Activated CD4-positive, alpha-beta memory T cell treated with anti-CD3 and anti-CD28 coated beads, Interleukin-2, amount 10 ng/mL, durations not matched to agents 7 days and 5 days (primary cell): ENCODE measurements at places on chromosomes 5 and 9. TPM values are rescaled to one million over a fixed set of nuclear protein-coding genes. Genes with fewer than 3 reads are reported as not detected.
A peak's percentile ranks its signal among the peaks of the same experiment; 100 is the strongest.

Gene NEK6
- total RNA-seq = 16.9 TPM

Gene CA9
- 1.1 TPM for total RNA-seq

Gene DDX4
- total RNA-seq = 0.50 TPM

Gene PCDHGA5
- total RNA-seq = not detected

Gene ABLIM3
- 0.38 TPM for total RNA-seq

Gene FAM120A
- total RNA-seq = 133 TPM

Gene KCNN2
- total RNA-seq = not detected

Gene KCTD16
- total RNA-seq = not detected

Gene SH2D3C
- 81.9 TPM for total RNA-seq

Gene DAPK1
- total RNA-seq = 0.86 TPM

Gene PAPPA
- not detected for total RNA-seq

Gene SPATA31C1
- total RNA-seq = not detected

Gene NUP155
- total RNA-seq = 45.9 TPM

Gene SLC45A2
- total RNA-seq = not detected

Gene SPINK4
- not detected for total RNA-seq

Gene PCDHGA3
- not detected for total RNA-seq

DNA sequence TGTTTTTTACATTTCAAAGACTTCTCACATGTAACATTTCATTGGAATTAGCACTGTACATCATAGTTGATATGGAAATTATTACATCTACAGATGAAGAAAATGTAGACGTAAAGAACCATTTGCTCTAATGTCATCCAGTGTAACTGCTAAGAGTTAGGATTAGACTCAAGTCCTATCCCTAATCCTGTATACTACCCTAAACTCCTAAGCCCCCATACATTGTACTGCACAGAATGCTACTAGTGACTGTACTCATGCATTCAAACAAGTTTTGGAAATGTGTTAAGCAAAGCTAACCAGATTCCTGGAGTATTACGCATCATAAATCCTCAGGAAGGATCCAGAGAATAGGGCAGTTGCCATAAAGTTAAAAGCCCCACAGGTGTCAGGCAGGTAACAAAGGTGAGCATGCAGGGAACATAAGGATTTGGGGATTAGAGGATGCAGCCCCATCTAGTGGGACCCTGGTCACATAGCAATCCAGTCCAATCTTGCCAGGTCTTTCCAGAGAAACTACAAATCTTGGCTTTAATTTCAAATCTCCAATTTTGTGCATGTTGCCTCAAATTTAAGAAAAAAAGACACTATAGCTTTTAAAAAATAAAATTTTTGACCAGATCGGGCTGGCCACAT, 32.0 kb downstream of the HAVCR1 start:
- no peak for DNase-seq

GRCh38 chr5:72842816-72843215, 26.4 kb downstream of the TNPO1 start:
- no peak for DNase-seq

DNA sequence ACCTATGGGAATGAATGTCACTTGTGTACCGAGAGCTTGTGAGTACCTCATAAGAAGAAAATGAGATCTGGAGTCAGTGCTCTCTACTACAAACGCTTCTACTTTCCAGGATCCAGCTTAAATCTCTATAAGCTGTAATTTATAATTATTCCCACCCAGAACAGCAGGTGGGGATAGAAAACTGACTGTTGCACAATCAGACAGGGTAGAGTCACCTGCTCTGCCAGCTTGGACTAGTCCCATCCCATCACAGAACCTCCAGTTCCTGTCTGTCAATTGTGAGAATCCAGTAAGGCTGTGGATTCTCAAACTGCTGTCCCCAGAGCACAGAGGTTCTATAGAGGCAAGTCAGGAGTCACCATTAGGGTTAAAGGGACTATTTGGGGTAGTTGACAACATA, 2.0 kb downstream of the SPINK7 start:
- no peak for DNase-seq

DNA sequence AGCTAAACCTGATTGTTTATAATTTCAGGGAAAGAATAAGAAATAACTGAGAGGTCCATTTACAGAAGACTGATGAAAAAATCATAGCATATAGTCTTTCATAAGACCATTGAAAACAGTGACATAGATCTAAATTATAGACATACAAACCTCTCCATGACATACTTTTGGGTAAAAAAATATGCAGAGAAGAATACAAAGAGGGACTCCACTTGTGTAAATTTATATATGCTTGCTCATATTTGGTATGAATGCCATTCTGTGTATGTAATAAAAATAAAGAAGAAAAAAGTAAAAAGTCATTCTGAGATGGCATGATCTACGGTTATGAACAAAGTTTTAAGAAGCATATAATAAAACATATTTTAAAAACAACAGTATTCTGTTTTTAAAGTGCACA, 310.7 kb downstream of the ASTN2 start:
- DNase-seq = no peak

GRCh38 chr5:148816782-148817181, 9.6 kb upstream of the ADRB2 start:
- DNase-seq = no peak

DNA sequence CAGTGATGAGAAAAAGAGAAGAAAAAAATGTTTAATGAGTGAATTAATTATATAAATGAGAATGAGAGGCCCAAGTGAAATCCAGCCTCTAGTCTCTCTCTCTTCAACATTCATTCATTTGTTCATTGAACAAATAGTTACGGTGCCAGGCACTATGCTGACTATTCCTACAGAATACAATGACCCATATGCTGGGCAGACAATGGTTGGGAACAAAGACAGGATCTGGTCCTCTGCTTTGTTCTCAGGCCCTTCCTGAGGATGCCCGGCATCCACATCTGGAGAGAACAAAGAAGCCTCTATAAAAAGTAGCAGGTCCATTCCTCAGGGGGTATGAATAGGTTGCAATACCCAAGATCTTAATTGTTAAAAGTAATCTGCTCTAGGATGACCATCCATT, 6.9 kb downstream of the ADAM19 start:
- no peak for DNase-seq

DNA sequence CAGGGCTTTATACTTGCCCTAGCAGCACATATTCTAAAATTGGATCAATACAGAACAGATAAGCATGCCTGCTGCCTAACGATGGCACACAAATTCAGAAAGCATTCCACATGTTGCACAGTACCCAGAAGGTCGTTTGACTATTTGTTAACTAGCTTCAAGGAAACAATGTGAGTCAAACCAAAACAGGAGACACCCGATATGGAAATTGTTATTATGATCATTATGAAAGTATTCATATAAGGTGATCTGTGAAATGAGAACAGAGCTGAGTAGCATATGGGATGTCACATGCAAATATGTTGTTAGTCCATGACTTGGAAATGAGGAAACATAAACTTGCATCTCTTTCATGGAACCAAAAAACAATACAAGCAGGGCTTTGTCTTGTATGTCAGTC, 56.3 kb upstream of the BICD2 start:
- no peak for DNase-seq

- DNase-seq = no peak
These were observed 51.0 kb upstream of the DPYSL3 start for GRCh38 chr5:147560718-147561331.

- DNase-seq = no peak
These were observed 24.8 kb downstream of the PTBP3 start for GRCh38 chr9:112308588-112308987.

GRCh38 chr9:33223696-33224095, 16.3 kb upstream of the SPINK4 start:
- no peak for DNase-seq

- DNase-seq = peak; percentile 61
These were observed 5.8 kb upstream of the TRIM41 start for GRCh38 chr5:181217111-181217802.

- DNase-seq = no peak
These were observed 1.3 kb upstream of the GNAQ start for GRCh38 chr9:78032730-78033457.

- DNase-seq = no peak
These were observed 498.8 kb upstream of the ZNF608 start for GRCh38 chr5:125245216-125245615.

GRCh38 chr9:27033815-27034403, 28.4 kb upstream of the LRRC19 start:
- peak; percentile 56 for DNase-seq

- DNase-seq = no peak
These were observed 197.8 kb downstream of the FRMD3 start for GRCh38 chr9:83340451-83340850.

GRCh38 chr5:1736065-1736464, 63.6 kb downstream of the MRPL36 start:
- DNase-seq = peak; percentile 9

DNA sequence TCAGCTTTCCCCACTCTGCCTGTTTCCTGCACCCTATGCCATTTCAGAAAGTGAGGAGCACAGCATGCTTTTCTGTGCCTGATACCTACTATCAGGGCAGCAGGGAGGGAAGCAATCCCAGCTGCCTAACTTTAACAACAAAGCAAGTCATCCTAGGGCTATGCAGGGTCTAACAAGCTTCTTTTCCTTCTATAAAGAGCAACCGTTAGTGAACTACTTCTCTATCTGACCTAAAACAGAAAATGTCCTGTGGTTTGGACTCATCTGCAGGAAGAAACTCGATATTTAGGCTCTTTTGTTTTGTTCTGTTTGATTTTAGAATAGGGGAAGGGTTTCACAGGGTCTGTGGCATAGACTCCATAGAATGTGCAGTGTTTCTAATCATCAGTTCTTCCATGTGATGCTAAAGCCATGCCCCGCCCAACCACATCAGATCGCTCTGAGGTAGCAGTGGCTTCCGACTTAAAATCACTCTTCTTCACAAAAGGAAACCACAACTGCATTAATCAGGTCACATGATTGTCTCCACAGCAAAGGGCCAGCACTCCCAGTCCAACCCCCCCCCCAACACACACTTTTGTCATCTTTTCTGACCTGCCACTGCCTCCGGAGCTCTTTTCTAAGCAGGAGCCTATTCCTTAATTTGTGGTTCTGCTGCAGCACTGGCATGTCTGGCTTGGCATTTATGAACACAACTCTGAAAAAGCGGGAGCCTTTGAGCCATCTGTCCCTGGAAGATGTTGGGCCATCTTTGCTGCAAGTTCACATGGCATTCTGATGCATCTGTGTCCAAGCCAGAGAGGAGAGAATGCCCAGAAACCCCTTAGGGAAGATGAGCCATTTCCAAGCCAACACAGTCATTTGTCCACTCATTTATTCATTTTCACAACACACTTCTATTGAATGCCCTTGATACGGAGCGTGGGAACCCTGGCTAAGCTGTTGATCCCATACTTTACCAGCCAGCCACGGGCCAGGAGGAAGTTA, 71.6 kb downstream of the CFAP90 start:
- peak; percentile 31 for DNase-seq

GRCh38 chr9:108463932-108464606, 391.7 kb downstream of the ACTL7B start:
- DNase-seq = no peak

DNA sequence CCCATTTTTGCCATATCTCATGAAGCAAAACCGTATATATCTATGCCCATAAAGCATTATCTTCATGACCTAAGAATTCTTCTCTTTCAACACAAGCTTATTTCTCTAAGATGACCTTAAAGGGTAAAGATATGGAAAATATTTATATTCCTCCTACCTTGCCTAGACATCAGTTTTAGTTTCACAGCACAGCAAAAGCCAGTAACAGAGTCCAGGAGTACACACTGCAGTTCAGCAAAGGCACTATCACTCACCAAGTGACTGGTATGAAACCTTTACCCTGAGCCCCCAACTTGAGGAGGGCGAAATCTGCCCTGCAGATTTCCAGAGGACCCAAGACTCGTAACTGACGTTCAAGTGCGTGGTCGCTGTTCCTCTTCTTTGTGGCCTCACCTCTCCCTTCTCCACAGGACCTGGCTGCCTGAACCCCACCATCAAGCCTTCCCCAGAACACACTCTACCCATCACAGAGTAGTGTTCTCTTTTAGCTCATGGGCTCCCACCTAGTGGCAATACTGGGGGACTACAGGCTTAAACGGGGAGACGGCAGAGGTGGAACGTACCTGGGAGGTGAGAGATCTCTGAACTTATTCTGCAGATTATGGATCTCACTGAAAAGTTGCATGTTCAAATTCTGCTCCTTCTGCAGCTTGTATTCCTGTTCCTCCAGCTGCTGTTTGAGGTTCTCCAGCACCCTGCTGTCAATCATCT, 141.0 kb downstream of the CDK5RAP2 start:
- peak; percentile 26 for DNase-seq

DNA sequence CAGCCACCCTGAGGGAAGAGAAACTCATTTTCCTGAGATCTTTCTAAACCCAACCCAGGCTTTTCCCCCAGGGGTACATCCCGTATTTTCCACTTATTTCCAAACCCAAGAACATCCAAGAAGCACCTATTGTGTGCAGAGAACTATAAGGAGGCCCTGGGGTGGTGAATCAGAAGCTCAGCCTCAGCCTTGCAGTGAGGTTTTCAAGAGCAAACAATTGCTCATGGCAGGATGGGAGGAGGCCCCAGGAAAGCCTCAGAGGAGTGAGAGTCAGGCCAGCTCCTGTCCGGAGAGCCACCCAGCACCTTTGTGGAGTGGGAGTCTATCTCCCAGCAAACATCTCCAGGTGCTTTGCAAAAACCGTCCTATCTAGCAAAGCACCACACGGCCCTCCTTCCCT, 19.2 kb downstream of the NIPAL4 start:
- no peak for DNase-seq

DNA sequence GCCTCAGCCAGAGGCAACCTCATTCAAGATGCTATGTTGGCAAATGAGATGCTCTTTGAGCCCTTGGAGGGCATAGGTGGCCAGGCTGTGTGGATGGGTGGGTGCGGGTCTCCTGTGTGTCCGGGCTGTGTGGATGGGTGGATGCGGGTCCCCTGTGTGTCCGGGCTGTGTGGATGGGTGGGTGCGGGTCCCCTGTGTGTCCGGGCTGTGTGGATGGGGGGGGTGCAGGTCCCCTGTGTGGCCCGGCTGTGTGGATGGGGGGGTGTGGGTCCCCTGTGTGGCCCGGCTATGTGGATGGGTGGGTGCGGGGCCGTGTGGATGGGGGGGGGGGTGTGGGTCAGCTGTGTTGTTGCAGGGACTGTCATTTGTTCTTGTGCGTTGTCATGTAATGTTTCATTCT, 136.6 kb upstream of the COL5A1 start:
- no peak for DNase-seq

GRCh38 chr9:136936645-136937170, 7.8 kb downstream of the FBXW5 start:
- DNase-seq = no peak

GRCh38 chr9:126514037-126514821, 99.5 kb upstream of the LMX1B start:
- peak; percentile 63 for DNase-seq
